Thoracic aorta (tissue), 2 donors: ENCODE measurements at places on chromosomes 5 and 9.
A peak's percentile ranks its signal among the peaks of the same experiment; 100 is the strongest.

DNA sequence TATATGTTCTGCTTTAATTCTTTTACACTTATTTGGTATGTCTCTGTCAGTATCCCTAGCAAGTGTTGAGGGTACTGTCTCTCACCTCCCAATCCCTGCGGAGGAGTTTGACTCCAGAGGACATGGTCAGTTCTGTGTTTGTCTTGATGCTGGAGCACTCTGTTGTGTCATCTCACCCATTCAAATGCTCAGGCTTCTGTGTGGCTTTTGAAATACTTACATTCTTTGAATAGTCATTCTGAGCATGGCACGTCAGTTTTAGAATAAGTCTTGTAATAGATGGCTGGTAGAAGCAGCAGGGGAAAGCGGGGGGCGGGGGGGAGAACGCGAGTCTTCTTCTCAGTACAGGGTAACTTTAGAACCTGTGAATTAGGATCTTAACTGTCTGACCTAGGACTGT, 12.3 kb downstream of the MAST4 start:
- no peak for DNase-seq

- no peak for DNase-seq
Measured at GRCh38 chr9:20507431-20507830, 114.9 kb downstream of the MLLT3 start.

DNA sequence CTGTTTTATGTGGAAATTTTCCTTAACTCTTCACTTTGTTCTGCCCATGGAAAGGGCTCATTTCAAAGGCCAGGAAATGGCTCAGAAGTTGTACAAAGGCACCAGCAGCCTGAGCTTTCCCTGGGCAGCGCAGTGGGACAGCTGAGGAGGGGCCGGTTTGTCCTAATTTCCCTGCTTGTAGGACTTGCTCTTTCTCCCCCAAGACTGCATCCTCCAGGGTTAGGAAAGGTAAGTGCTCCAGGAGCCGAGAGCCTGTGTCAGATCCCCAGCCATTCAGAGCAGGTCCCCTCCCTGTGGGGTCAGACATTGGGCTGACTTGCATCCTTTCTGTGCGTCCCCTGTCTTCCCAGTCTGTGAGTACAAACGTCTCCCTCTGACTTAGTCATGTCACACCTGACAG, 43.5 kb downstream of the AGXT2 start:
- no peak for DNase-seq

DNA sequence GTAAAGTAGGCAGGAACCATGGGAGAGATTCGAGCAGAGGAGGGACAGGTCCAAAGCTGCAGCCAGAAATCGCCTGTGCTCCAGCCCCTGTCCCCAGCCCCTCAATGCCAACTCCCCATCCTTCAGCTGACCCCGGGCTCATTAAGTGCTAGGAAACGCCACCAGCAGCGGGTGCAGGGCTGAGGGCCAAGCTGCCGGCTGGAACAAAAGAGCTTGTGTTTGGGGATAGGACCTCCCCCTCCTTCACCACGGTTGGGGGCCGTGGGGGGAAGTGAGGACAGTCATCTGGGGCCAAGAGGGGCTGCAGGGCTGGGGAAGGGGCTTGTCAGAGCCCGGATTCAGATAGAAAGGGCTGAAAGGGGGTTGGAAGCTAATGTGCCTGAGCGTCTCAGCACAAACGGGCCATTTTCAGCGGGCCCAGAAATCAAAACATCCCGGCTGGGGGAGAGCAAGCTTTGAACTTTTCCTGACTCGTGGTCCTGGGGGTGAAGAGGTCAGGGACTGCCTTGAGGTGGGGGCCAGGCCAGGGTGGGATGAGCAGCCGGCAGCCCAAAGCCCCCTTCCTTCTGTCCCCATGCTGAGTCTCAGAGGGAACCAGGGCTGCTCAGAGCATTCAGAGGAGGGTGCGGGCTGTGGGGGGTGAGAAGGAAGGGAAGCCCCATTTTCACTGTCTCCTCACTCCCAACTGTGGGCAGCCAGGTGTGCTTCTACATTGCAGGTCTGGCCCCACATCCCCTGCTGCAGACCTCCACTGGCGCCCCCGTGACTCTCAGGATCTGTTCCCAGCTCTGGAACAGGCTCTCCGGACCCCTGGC, 69.4 kb upstream of the DAB2IP start:
- no peak for DNase-seq

- no peak for DNase-seq
Measured at GRCh38 chr5:179408611-179409010, 63.4 kb upstream of the ADAMTS2 start.

GRCh38 chr5:153752890-153753289, 262.4 kb downstream of the GRIA1 start:
- no peak for DNase-seq

GRCh38 chr5:134091626-134092121, 22.8 kb upstream of the TCF7 start:
- DNase-seq = no peak

DNA sequence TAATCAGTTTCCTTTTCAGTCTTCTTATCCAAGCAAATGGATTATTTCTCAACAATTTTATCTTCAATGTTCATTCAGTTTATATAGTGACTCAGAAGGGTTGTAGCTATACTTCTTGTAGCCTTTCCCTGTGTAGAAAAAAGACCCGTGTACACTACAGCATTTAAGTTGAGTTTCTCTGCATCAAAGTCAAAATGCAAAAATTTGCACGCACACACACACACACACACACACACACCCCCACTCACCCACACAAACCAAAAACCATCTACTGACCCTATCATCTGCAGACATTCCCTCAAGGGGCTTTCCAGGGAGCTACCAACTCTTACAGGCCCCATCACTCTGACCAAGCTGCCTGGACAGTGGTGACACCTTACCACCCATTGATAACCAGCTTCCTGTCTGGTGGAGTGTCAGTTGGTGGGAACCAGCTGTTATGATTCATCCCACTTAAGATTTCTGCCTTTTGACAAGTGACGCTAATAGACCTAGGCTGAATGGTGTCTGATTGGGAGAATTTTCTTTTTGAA, 12.2 kb upstream of the ELL2 start:
- DNase-seq = no peak

DNA sequence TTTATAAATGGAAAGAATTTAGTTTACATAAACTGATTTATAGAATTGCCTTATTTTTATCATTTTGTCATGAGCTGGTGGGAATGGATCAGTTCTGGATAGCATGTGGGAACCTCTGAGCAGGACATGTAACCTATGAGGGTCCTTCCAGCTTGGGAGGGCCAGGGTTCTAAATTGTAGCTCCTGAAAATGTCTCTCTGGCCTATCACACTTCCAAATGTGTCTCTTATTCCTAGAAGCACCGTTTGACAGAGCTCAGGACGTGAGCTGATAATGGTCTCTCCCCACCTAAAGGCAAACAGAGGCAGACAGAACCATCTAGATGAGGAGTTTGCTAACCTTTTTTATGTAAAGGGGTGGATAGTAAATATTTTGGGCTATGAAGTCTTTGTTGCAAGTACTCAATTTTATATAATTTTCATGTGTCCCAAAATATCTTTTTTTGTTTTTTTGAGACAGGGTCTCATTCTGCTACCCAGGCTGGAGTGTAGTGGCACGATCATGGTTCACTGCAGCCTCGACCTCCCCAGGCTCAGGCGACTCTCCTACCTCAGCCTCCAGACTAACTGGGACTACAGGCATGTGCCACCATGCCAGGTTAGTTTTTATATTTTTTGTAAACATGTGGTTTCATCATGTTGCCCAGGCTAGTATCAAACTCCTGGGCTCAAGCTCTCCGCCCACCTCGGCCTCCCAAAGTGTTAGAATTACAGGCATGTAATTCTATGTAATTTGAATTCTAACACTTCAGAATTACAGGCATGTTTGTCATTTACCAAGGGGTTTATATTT, 4.0 kb downstream of the TRAF1 start:
- DNase-seq = no peak

GRCh38 chr9:14309403-14309802, 4.5 kb downstream of the NFIB start:
- no peak for DNase-seq

DNA sequence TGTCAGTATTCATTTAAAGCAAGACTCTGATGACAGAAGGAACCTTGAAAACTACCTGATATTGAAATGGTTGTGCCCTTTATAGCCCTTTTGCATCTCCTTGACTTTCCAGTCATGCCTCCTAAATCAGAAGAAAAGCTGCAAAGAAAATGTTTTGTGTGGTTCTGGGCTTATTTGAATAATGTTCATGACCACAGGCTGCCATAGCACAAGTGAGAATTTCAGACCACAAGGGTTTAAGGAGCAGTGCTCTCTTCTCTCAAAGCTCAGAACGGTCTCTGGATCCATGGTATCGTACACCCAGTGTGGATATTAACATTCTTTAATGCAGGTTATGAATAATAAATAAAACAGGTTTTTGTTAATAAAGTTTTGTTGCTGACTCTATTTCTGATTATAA, 54.2 kb downstream of the GPR107 start:
- no peak for DNase-seq

- no peak for DNase-seq
Measured at GRCh38 chr9:111945216-111945615, 48.6 kb downstream of the UGCG start.

- no peak for DNase-seq
Measured at GRCh38 chr9:108182950-108183381, 672.8 kb downstream of the ACTL7B start.

DNA sequence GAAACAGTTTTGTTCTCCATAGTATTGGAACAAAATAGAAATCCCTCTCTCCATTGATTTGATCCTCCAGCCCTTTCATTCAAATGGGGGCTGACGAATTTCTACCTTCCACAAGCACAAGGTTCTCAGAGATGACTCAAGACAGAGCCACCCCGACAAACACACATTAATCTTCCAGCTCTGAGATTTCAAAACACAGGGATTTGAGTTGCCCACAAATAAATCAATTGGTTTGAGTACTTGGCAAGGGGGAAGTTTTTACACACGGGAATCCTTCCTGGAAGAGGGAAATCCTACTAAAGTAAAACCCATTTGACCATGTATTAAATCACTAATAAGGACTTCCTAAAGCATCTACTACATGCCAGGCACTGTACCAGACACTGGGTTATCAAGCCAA, 5.4 kb downstream of the ADRA1B start:
- no peak for DNase-seq

GRCh38 chr9:70020991-70021571, 22.6 kb upstream of the MAMDC2 start:
- peak; percentile 15 for DNase-seq

DNA sequence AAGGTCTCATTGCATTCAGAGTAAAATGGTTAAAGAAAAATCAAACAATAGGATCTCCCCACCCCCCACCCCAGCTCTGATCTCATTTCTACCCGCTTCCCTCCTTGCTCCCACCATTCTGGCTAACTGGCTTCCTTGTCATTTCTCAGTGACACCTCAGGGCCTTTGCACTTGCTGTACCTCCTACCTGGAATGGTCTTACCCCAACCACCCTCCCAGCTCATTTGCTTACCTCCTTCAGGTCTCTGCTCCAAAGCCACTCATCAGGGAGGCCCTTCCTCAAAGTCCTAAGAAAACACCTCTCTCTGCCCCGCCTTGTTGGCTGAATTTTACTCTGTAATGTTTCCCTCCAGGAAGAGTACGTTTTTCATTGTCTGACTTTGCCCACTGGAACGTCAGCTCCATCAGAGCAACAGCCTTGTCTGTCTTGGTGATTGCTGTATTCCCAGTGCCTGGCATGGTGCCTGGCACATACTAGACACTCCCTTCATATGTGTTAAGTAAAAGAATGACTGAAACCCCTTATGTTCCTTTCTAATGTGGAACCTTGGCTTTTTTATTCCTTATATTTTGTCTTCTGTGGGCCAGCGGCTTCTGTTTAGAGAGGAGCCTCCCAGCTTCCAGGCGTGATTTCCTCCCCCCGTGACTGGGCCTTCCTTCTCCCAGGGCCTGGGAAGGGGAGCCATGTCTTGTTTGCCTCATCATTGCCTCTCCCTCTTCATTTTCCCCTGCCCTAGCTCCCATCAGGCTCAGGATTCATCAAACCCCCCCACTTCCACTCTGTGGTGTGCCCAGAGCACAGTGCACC, 26.9 kb downstream of the NEURL1B start:
- no peak for DNase-seq

GRCh38 chr9:101586651-101587050, 8.1 kb downstream of the PPP3R2 start:
- DNase-seq = no peak

- no peak for DNase-seq
Measured at GRCh38 chr9:9412241-9412640, 1200.6 kb downstream of the PTPRD start.

DNA sequence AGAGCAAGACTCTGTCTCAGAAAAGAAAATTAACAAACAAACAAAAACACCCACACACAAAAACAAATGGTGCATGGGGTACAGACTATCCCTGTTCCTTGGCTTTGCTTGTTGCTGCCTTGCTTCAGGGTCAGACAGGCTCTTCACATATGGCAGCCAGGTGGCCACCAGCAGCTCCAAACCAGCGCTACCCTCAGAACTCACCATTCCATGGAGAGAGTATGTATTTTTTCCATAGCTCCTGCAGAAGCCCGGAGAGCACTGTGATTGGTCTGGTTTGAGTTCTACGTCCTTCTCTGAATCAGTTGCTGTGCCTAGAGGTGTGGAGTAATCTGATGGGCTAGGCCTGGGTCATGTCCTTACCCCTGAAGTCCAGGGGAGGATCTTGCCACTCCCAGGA, 25.2 kb upstream of the HSPA9 start:
- no peak for DNase-seq

- DNase-seq = no peak
Measured at GRCh38 chr9:98607787-98608186, 100.9 kb downstream of the GABBR2 start.

DNA sequence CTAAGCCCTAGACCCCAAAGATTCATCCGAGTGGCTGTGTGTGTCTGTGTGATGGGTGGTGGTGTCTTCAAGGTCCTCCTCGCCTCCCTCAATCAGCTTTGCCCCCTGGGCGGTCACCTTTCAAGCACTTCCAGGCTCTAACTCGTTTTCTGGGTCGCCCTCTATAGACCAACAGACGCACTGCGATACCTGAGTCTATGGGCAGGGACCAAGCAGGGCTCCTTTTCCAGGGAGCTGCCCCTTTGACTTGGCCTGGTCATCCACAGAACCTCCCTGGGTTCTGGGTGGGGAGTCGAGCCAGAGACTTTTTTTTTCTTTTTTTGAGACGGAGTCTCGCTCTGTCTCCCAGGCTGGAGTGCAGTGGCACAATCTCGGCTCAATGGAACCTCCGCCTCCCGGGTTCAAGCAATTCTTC, 1.1 kb downstream of the SLC27A4 start:
- peak; percentile 24 for DNase-seq
